ENCODE measurements at places on chromosomes 7 and 10.

DNA sequence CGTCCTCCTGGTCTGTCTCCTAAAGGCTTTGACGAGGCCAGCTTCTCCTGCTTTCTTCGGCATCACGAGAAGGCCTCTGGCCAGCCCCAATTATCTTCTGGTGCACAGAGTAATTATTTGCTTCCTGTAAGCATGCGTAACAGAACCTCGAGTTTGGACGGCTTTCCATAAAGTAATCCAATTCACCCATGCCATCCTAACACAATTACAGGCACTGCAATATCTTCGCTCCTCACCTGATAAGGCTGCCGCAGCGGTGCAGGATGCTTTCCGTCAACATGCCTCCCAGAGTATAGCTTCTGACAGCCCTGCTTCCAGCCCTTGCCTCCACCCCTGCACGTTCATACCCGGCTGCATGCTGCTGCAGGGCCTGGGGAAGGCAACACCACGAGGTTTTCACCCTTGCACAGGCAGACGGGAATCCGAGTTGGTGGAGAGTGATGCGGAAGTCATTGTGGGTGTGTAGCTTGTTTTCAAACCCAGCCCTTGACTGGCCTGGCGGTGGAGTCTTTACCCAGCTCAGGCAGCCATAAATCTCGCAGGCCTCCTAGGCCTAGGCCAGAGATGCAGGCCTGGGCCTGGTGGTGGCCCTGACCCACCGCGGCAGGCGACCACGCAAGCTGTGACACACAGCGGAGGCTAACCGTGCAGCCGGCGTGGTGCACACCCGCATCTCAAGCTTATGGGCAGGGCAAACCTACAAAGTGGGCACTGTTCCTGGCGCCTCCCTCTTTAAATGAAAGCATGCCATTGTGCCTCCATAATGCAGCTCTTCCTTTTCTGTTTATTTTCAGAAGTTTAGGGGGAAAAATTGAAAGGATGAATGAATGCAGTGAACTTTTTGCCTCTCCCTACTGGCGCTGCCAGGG is 12.7 kb downstream of the EBF3 start:
- DNase-seq = no peak

- no peak for DNase-seq
Measured at GRCh38 chr10:67171970-67172369, 246.1 kb downstream of the LRRTM3 start.

- peak; percentile 38 for DNase-seq
Measured at GRCh38 chr10:101061624-101062231, at the start of gene KAZALD1. TSS of gene KAZALD1 (plus strand) at chr10:101061989. CDS start at chr10:101062593, 604 bp downstream.

GRCh38 chr7:26357799-26358151 is 66.1 kb downstream of the SNX10 start:
- no peak for DNase-seq

DNA sequence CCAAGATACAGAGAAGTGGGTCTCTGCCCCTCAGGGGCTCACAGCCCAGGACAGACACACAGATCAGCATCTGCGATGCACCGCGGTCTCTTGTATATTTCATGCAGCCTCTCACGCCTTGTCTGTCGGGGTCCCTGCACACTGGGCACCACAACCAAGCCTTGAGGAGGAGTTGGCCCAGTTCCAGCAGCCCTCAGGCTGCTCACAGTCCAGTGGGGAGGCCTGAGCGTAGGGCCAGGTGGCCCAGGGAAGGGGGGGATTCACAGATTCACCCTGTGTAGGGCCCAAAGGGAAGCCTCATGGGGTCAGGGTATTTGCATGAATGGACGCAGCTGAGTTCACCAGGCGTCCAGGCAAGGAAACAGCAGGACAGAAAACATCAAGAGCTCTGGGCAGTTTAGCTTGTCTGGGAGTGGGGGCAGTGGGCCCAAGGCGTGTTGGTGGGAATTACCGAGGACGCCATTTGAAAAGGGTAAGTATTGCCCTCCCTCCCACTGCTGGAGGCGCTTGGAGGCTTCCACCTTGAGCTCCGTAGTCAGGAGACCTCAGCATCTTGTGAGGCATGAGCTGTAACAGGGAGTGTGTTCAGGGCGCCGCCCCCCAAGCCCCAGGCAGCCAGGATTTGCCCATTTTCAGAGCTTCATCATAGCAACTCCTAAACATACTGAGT is 129.1 kb upstream of the CHST15 start:
- DNase-seq = no peak

DNA sequence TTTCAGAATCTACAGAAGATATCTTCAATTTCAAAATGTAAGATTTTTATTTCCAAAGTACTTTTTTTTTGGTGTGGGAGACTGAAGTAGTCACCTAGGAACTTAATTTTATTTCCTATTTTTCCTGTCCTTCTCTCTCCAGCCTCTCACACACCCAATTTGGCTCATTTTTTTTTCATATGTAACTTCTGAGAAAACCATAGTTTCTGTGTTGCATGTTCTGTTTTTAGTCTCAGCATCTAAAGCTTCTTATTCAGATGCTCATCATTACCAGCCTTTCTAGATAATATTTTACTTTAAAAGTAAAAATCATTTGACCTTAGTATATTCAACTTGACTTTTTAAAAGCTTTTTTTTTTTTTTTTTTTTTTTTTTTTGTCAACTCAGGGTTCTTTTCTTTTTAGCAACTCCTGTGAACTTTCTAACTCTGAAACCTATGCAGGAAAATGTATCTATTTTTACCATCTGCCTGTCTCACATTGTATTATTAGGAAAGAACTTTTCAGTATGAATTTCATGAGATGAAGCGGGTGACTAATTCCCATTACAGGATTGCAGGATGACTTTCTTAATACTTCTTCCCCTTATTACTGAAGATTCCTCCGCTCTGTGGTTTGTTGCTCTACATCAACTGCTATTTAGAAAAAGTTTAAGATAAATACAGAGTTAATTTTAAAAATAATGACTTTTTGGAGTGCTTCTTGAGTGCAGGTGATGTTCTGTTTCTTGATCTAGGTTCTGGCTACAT is 73.6 kb upstream of the LSM8 start:
- no peak for DNase-seq

DNA sequence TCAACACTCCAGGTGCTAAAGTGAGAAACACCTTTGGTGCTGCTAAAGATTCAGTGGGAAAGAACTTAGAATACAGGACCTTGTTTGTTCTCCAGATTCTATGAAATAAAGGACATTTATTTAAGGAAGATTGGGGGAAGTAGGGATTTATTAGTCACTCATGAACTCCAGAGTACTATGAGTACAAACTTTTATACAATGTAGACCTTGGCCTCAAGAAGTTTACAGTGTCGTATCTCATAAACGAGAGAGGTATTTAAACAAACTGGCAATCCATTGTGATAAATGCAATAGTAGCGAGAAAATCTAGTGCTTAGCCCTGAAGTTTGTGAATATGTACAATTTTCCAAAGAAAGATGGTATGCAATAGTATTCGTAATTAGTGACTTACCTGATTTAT is 59.1 kb downstream of the TES start:
- no peak for DNase-seq

- DNase-seq = no peak
Measured at GRCh38 chr10:70705121-70705861, 33.0 kb downstream of the ADAMTS14 start.

DNA sequence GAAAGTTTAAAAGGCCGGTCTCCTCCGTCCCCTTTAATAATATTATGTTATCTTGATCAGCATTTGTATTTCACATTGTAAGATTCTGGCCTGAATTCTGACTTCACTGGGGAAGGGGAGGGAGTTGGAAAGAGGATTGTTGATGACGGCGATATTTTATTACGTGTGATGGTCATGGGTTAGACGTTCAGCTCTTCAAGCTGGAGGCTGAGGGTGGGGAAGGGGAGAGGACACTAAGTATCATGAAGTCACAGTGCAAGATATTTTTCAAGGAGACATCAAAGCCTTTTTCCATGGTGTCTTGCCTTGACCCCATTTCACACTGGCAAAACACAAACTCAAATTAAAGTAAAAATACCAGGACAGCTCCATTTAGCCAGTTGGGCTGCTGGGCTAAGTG is 126.7 kb downstream of the WDR11 start:
- DNase-seq = no peak

DNA sequence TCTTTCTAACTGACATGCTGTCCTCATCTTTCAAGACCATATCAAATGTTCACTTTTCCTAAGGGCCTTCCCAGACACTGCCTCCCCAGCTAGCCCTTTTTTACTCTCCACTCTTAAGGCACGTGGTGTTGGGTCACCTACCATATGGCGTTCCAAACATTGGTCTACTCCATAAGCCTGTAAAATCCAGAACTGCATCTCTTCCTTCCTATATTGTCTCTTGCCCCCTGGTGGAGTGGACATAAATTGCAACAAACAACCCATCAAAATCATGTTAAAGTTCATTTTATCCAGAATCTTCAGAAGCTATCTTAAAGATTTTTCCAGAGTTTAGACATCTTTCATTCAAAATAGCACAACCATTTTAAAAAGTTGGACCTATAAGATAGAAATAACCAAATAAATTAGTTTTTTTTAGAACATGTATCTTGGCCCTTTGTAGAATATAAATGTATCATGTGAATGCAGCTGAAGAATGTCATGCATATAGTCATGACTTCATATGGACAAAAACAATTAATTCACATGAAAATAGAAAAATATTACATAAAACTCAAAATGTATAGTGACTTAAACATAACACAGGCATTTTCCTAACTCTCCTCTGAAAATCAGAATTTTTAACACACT is 180.6 kb upstream of the CHRM2 start:
- DNase-seq = no peak

- no peak for DNase-seq
Measured at GRCh38 chr7:102044984-102045673, 227.7 kb downstream of the CUX1 start.

- DNase-seq = no peak
Measured at GRCh38 chr10:69645296-69646184, 15.5 kb downstream of the FAM241B start.

- DNase-seq = no peak
Measured at GRCh38 chr7:24580283-24580946, 7.2 kb downstream of the PALS2 start.

- no peak for DNase-seq
Measured at GRCh38 chr10:62647375-62648092, 157.0 kb upstream of the ADO start.

DNA sequence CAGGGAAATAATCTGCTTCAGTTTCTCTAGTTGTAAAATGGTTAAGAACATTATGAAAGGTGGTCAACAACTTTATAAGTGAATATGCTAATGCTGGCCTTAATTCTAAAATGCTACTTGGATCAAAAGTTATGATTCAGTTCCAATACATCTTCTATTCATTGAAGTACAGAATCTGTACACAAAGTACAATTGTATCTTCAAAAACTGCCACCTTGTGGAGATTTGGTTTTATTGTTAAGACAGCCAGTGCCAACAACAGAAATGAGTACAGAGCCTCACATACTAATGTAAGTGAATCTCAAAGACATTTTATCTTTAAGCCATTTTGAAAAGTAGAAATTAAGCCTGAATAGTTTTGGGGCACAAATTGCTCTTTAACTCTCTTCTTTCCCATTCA is 194.0 kb downstream of the CFTR start:
- DNase-seq = no peak

DNA sequence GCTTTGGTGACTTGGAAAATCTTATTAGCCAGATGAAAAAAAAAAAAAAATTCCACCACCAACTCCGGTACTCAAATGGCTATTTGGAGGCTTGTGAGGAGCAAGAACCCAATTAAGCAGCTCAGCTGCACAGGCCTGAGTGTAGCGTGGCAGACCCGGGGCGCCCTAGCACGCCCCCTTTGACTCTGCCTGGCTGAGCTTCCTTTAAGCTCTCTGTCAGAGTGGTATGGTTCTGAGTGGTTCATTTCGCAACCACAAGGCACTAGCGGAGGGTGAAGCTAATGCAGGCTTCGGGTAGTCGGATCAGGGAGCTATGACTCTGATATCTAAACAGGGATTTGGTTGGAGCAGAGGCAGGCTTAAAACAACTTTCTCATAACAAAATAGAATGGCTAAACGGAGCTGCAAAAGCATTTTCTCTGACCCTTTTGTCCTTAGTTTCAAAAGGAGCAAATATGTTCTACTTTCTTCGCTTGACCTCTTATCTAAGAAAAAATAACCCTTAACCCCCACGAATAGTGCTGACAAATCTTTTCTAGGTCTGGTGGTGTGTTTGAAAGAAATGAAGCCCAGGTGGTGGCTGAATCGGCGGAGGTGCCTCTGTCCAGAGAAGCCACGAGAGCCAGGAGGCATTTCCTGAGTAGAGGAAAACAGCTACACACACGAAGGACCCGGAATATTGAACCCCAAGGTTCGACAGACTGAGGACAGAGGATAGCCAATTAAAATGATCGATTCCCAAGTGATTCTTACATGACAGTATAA is 285.4 kb upstream of the GLI3 start:
- DNase-seq = no peak

- DNase-seq = no peak
Measured at GRCh38 chr10:404346-404745, 269.1 kb downstream of the ZMYND11 start.

DNA sequence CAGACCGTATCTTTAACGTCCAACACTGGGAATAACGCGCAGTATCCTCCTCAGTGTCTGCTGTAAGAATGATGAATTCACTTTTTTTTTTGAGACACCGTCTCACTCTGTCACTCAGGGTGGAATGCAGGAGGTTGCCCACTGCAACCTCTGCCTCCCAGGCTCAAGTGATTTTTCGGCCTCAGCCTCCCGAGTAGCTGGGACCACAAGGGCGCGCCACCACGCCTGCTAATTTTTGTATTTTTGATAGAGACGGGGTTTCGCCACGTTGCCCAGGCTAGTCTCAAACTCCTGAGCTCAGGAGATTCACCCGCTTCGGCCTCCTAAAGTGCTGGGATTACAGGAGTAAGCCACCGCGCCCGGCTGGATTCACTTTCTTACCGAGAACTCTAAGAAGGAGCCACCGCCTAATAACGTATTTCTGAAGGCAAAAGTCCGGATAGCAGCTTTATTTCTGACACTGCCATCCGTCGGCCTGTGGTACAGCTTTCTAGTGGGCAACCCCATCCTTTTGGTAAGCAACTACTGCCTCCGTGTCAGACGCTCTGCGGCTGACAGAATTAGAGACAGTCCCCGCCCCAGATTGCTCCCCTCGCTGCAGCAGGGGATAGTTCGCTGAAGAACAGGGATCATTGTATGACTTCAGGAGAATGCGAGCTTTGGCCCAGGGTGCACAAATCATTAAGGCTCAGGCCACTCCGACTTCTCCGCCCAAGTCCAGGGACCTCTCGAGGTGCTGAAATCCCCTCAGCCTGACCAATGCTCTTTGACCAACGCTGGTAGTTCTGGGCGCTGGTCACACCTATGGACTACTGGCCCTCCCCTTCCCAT is 662 bp downstream of the POLR3A start:
- peak; percentile 27 for DNase-seq

DNA sequence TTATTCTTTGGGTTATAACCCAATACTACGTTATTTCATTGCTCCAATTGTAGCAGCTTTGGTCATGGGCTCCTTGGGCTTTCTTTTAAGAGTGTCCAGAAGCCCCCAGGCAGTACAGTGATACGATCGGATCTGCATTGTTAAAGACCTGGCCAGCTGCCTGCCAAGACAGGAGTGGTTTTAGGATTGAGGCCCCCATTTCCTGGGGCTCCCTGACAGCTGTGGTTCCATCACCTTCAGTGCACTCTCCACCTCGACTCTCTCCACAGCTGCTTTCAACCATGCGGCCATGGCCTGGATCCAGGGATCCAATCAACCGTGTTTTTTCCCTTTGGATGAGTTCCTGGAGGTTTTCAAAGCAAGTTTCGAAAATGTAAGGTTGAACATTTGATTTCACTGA is 123.4 kb upstream of the BTBD16 start:
- DNase-seq = no peak

GRCh38 chr7:131103997-131104396 is 223.7 kb upstream of the MKLN1 start:
- no peak for DNase-seq

- no peak for DNase-seq
Measured at GRCh38 chr7:158993591-158993990, 137.2 kb downstream of the DYNC2I1 start.

GRCh38 chr7:25250386-25250785 is 22.1 kb upstream of the NPVF start:
- no peak for DNase-seq
